ENCODE measurements at places on chromosomes 2 and 18. TPM values are rescaled to one million over a fixed set of nuclear protein-coding genes. Genes with fewer than 3 reads are reported as not detected.

GRCh38 chr2:9739531-9739964 is 103.7 kb upstream of the TAF1B start:
- DNase-seq, result peak; percentile 64

GRCh38 chr2:75045526-75046050 is 87.1 kb downstream of the POLE4 start:
- no peak for DNase-seq

Gene IL36A
- not detected for total RNA-seq

- DNase-seq, result no peak
Measured at GRCh38 chr2:181643151-181643550, 13.8 kb downstream of the CERKL start.

- no peak for DNase-seq
Measured at GRCh38 chr18:44723411-44723810, 42.7 kb downstream of the SETBP1 start.

- DNase-seq, result no peak
Measured at GRCh38 chr18:79792988-79793355, 4.8 kb upstream of the KCNG2 start.

DNA sequence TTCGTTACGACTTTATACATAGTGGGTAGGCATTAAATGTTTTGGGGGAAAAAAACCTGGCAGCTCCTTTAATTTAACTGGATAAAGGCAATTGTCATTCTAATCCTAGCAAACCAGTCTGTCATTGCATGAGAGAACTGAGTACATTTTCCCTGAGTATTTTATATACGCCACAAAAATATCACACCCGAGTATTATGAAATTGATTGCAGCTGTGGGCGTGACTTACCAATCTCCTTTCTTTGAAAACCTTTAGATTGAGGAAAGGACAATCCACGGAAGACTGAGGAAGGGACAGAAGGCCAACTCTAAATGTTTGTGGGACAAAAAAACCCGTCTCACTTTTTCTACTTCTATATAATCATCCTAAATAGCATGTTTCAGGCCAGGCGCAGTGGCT is 9.0 kb downstream of the TM4SF20 start:
- peak; percentile 18 for DNase-seq

Gene CRYGD
- not detected for total RNA-seq

- no peak for DNase-seq
Measured at GRCh38 chr2:120349440-120349921, 3.5 kb downstream of the INHBB start.

DNA sequence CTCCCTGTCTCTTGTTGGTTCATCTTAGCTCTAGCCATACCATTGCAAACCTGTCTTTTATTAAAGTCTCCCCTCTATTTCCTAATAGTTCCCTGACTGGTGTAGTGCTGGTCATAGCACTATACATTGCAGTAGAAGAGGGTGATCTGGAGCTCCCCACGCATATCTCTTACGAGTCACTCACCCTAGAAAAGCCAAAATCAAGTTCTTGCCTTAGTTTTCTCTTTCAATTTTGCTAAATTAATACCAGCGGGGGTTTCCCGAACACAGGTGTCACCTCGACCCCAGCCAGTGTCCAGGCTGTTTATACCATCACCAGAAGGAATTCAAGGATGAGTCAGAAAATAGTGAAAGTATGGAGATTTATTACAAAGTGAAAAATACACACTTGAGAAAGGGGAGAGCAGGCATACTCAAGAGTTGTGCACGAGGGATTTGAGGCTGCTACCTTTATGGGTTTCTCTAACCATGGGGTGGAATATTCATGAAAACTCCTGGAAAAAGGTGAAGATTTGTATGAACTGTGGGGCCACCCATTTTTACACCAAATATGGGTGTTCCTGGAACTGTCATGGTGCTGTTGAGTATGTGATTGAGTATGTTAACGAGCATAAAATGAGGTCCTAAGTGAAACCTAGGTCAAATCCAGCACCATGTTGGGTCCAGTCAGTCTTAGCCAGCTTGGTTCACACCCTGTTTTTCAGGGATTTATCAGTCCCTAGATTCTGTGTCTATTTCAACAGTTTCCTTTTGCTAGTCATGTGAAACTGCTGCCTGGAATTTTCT is 20.2 kb downstream of the PROKR1 start:
- no peak for DNase-seq

Gene REG3G
- total RNA-seq, result not detected

- no peak for DNase-seq
Measured at GRCh38 chr2:143796051-143796450, 666.8 kb downstream of the ARHGAP15 start.

GRCh38 chr18:44594799-44595467 is 85.8 kb upstream of the SETBP1 start:
- DNase-seq, result peak; percentile 90

DNA sequence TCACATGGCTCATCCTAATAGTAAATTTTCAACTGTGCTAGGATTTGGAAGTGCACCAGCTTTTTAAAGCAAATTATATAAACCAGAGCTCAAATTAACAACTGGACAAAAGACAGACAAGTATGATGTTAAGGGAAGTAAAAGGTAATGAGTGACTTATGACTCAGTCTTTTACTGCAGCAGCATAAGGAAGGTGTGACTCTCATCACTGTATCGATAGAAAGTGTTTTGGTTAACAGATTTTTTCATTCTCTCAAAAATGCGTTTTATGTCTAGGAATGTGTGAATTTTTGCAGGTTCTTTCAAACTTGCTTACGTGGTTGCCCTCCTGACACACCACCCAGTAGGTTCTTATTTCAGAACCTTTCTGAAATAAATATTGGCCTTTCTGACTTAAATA is 244.2 kb upstream of the BOD1L2 start:
- DNase-seq, result no peak

Gene ERMN
- not detected for total RNA-seq

- DNase-seq, result no peak
Measured at GRCh38 chr2:133411857-133412256, 156.4 kb downstream of the NCKAP5 start.

Gene FOSL2
- total RNA-seq, result 83.5 TPM

Gene ZNF892
- total RNA-seq, result 1.9 TPM

DNA sequence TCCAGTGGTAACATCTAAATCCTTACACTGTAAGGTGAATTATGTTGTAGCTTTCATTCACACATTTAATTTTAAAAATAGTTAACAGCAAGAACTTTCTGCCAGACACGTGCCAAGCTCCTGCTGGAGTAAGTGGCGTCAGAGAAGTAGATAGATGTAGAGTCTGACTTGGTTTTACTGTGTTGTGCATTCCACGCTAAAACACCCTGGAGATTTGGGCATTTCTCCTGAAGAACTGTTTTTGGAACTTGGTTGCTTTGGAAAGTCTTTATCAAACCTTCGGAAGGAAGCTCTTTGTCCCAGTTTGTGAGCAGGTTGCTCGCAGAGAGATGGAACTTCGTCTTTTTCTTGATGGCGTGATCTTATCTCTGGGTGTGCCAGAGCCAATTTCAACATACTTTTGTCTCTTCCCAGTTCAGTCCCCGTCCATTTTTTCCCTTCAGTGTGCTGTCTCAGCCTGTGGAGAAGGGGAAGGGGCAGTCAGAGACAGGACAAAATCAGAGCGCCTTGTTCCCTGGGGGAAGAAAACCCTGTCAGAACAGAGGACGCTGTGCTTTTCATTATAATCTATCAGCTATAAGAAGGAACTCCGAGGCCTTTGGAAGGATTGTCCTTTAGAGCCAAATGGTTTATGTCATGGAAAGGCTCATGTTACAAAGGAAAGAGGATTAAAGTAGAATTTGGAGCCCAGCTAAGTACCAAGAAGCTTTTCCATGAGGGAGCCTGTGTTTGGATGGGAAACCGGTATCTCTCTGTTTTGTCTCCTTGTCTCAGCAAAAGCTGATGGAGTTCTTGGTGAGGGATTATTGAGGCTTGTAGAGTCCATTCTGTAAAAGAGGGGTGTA is 18.9 kb downstream of the GRHL1 start:
- peak; percentile 54 for DNase-seq

GRCh38 chr2:27261926-27262298 is 935 bp downstream of the SLC30A3 start:
- DNase-seq, result no peak

Gene DBI
- total RNA-seq, result 41.6 TPM

Gene CCDC93
- total RNA-seq, result 23.8 TPM

GRCh38 chr2:70987386-70987785 is 7.3 kb downstream of the TEX261 start:
- no peak for DNase-seq

GRCh38 chr2:119430023-119430498 is 1.6 kb upstream of the TMEM37 start:
- DNase-seq, result no peak

Gene CSRNP3
- 0.43 TPM for total RNA-seq

- DNase-seq, result no peak
Measured at GRCh38 chr2:239870863-239871262, 154.3 kb downstream of the NDUFA10 start.

DNA sequence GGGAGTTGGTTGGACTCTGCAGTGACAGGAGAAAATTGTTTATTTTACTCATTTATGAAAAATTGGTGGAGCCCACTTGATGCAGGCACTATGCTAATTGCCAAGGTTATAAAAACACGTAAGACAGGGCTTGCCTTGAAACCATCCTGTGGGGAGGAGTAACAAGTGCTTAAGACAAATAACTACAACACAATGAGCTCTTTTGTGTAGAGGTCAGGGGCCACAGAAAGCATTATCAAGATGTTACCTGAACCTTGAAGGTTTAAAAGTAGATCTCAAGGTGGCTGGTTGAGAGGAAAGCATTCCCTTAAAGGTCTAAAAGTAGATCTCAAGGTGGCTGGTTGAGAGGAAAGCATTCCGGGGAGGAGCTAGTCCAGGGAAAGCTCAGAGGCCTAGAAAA is 381.8 kb upstream of the POU3F3 start:
- DNase-seq, result no peak

Gene CIB4
- not detected for total RNA-seq

Gene KCNK3
- total RNA-seq, result not detected

Gene PDCD1
- total RNA-seq, result not detected

DNA sequence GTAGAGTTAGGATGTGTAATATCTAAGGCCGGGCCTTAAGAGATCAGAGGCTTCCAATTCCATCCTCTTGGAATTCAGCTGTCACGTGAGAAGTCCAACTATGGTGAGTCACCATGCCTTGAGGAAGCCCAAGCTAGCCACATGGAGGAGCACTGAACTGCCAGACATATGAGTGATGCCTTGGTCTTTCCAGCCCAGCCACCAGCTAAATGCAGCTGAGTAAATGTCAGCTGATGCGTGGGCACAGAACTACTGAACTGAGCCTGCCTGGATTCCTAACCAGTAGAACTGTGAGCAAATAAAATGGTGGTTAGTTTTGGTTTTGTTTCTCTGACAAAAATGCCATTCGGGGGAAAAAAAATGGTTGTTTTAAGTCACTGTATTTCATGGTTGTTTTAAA is 153.7 kb upstream of the SERTAD2 start:
- peak; percentile 100 for DNase-seq

Gene CDH20
- not detected for total RNA-seq

DNA sequence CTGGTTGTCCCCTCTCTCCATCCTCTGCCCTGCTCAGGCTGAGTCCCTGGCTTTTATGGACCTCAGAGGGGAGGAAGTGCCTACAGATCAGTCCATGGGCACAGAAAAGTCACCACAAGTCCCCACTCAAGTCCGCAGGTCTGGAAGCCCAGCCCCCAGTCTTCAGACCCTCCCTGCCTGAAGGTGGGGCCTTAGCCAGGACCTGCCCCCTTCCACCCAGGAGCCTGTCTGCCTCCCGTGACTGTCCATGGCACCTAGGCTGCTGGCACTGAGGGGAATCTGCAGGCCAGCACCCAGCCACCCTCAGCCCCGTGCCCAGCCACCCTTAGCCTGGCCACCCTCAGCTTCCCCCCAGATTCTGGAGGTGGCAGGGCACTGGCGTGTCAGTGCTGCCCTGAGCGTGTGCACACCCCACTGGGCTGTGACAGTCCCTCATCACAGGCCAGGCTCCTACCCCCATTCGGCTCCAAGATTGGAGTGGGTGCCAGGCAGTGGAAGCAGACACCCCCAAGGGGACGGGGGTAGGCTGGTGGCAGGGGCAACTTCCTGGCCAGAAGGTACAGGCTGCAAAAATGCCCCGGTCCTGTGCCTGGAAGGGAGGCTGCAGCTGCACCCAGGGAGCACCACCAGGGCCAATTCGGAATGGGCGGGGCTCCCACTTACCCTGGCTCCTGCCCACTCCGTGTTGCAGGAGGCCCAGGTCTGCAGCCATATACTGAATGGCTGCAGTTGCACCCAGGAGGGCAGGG is 154.7 kb upstream of the RMP24 start:
- DNase-seq, result no peak

GRCh38 chr2:36859366-36859792 is 107.0 kb downstream of the STRN start:
- DNase-seq, result no peak

Gene FNDC4
- 24.2 TPM for total RNA-seq

Gene SCN2A
- 2.2 TPM for total RNA-seq

DNA sequence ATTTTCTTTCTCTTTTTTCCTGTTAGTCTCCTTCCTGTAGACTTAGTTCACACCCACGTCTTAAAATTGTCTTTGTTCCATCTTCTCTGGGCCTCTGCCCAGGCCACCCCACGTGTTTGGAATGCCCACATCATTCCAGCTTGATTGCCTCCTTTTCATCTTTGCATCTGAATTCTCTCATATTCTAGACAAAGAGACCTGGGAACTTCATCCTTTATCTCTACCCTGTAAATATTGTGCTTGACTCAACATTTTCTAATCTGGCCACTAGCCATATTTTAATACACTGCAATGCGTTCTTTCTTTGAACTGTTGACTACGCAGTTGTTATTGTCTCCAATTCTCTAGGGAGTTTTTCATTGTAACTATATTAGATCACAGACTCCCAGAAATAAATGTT is 187.5 kb upstream of the NRXN1 start:
- DNase-seq, result no peak

Gene DNMT3A
- total RNA-seq, result 18.4 TPM

GRCh38 chr2:233700028-233700635 is 7.4 kb downstream of the UGT1A6 start:
- DNase-seq, result peak; percentile 43

Gene ARHGEF33
- total RNA-seq, result 0.54 TPM

DNA sequence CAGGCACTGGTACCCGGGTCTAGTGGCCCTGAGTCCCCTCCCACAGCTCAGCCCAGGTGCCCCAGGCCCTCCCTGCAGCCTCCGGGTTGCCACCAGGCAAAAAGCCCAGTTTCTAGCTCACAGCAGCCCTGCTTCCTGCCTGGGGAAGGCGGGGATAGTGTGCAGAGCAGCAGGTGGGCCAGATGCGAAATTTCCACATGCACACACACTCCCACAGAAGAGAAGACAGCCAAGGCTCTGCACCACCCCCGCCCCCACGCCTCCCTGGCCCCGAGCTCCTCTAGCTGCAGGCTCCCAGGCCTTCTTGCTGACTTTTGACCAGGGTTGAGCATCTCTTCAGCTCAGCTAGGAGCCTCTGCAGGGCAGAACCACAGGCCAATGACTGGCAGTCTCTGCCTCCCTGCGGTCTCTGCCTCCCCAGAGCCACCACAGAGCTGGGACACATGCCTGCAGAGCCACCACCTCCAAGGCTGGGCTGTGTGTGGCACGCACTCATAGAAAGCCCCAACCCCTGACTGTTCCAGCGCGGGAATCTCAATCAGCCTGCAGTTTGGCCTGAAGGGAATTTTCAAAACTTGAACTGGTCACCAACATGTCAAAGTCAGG is 7.2 kb downstream of the SLC66A2 start:
- DNase-seq, result no peak

GRCh38 chr2:130373808-130374365 is 18.0 kb downstream of the PTPN18 start:
- no peak for DNase-seq

Gene ANKRD62
- total RNA-seq, result not detected
